ENCODE measurements at places on chromosomes 11 and 22.

DNA sequence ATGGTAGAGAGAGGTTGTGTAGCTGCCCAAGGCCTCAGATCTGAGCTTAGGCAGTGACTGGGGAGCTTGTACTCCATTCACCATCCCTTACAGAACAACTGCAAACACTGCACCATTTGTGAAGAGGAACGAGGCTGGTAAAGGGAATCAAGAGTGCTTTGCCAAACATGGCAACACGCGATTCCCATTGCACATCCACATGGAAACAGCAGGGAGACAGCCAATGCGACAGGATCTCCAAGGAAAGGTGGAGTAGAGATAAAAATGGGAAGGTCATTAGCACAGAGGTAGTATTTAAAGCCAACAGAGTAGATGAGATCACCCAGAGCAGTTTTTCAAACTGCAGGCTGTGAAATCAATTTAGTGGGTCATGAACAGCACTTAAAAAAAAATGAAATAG lies 42.0 kb downstream of the TCF20 start:
- no peaks in the 10 kb centered on the region for H3K27me3 ChIP-seq
- H3K27ac ChIP-seq: peak overlapping the region; percentile 16
- H3K4me3 ChIP-seq: no peak overlapping the region
- peaks cover 12% of the 10 kb centered on the region for H3K4me1 ChIP-seq
- H3K36me3 ChIP-seq: peaks cover 4% of the 10 kb centered on the region
- no peak for DNase-seq

- peaks cover 7% of the 10 kb centered on the region for H3K4me1 ChIP-seq
- DNase-seq: no peak
- no peaks in the 10 kb centered on the region for H3K27me3 ChIP-seq
- peak overlapping the region; percentile 90 for H3K27ac ChIP-seq
Measured at GRCh38 chr11:70341881-70342429, 56.4 kb upstream of the CTTN start.

DNA sequence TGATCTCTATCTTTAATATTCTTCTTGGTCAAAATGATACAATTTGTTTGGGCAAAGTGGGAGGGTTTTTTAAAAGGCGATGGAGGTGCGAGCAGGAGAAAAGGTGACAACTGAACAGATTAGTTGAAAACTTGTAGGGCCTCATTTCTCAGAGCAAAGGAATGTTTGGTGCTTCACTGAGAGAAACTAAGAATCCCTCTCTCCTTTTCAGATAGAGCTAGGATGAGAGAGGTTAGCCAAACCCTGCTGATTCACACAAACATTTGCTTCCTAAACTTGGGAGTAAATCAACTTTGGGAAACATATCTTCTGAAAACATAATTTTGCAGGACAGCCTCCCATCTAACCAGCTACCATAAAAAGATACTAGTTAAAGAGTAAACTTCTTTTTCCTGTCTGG lies 57.0 kb downstream of the PHF21A start:
- no peaks in the 10 kb centered on the region for H3K36me3 ChIP-seq
- no peaks in the 10 kb centered on the region for H3K27me3 ChIP-seq
- H3K27ac ChIP-seq: no peak overlapping the region
- no peak overlapping the region for H3K4me3 ChIP-seq
- DNase-seq: no peak

DNA sequence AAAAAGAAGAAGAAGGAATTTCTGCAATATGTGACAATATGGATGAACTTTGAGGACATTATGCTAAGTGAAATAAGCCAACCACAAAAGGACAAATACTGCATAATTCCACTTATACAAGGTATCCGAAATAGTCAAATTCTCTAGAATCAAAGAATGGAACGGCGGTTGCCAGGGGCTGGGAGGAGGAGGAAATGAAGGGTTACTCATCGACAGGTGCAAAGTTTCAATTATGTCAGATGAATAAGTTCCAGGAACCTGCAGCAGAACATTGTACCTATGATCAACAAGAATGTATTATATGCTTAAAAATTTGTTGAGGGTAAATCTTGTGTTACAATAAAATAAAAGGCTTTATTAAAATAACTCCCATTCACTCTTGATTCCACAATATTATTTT lies 49.0 kb downstream of the SC5D start:
- H3K27me3 ChIP-seq: no peaks in the 10 kb centered on the region
- no peak for DNase-seq
- H3K36me3 ChIP-seq: no peaks in the 10 kb centered on the region

DNA sequence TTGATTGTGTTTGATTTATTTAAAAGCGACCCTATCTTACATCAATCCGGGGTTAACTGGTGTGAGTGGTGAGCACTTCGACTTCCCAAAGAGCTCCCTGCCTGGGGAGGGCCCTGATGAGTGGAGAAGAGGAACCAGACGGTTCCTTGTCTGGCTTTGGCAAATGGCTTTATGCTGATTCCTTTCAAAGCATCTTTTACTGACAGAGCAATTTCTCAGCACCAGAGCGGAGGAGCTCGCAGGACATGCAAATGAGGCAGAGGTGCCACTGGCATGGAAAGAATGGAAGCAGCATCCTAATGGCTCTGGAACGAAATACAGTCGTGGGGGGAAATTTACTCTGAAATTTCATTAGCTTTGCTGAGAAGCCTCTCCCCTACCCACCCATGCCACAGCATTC lies 410.9 kb upstream of the B3GAT1 start:
- peaks cover 8% of the 10 kb centered on the region for H3K4me1 ChIP-seq
- H3K27me3 ChIP-seq: peaks cover 3% of the 10 kb centered on the region
- no peak overlapping the region for H3K4me3 ChIP-seq
- no peak for DNase-seq
- H3K27ac ChIP-seq: no peak overlapping the region
- H3K36me3 ChIP-seq: no peaks in the 10 kb centered on the region

DNA sequence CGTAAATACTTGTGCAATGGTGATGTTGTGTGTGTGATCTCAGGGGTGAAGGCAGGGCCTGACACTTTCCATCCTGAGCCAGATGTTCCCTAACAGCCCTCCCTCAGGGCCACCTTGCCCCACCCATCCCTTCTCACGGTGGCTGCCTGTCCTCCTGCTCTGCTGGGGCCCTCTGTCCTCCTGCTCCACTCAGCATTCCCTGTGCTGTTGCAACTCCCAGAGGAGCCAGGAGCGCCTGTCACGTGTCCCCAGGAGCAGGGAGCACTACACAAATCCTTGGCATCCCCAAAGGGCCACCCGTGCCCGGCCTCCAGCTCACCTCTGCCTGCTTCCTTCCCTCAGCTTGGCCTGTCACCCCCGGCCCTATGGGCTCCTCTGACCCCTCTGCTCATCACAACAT lies 10.2 kb upstream of the CSNK1E start:
- H3K27me3 ChIP-seq: no peaks in the 10 kb centered on the region
- peaks cover 56% of the 10 kb centered on the region for H3K4me1 ChIP-seq
- peak overlapping the region; percentile 19 for H3K4me3 ChIP-seq
- peaks cover 4% of the 10 kb centered on the region for H3K36me3 ChIP-seq

GRCh38 chr22:35940166-35940565 lies 88.5 kb downstream of the RBFOX2 start:
- no peaks in the 10 kb centered on the region for H3K4me1 ChIP-seq
- H3K36me3 ChIP-seq: peaks cover 8% of the 10 kb centered on the region
- H3K4me3 ChIP-seq: no peak overlapping the region
- no peak overlapping the region for H3K27ac ChIP-seq

DNA sequence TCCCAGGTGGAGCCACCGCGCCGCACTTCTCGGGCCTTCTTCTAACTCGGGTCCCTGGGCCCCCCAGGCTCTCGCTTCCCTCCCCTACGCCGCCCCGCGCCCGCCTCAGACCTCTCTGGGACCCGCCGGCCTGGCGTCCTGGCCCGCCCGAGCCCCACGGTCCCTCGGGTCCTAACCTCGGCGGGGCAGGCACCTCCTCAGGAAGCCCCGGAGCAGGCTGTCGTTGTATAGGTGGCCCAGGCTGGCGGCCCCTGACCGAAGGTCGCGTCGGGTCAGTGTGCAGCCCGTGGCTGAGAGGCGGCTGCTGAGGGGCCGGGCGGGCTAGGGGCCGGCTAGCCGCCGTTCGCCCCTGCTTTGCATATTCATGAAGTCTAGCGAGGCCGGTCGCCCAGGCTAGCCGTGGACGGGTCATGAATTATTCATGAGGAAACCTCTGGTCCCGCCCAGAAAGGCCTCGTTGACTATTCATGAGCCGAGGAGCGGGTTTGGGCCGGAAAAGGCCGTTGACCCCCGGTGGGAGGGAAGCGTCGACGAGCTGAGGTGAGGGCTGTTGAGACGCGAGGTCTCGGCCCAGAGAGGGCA lies at the start of gene HORMAD2:
HORMAD2 (plus strand) TSS at position 513 of the 582 bp plus-strand sequence. CDS start 13,489 bp downstream, outside the sequence.
- H3K36me3 ChIP-seq: no peaks in the 10 kb centered on the region
- peaks cover 21% of the 10 kb centered on the region for H3K27me3 ChIP-seq
- H3K27ac ChIP-seq: no peak within 1 kb of the TSS
- peak; percentile 96 for DNase-seq
- peak within 1 kb of the TSS; percentile 62 for H3K4me3 ChIP-seq
- peaks cover 17% of the 10 kb centered on the region for H3K4me1 ChIP-seq

DNA sequence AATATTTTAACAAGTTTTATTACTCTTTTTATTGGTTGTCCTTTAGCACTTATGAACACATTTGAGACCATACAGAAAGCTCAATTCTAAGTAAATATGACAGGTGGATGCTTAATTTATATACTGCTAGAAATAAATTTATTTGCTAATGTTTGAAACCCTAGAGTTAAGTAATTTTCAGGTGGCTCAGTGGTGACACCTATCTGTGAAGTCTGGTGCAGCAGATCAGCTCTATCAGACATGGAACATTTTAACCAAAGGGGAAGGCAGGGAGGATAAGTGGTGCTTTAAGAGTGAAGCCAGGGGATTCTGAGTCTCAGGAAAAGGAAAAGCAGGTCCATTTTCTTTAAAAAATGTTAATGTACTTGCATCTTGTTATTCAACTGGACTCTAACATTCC lies 175.8 kb downstream of the DSCAML1 start:
- no peak overlapping the region for H3K27ac ChIP-seq
- no peaks in the 10 kb centered on the region for H3K27me3 ChIP-seq
- no peak overlapping the region for H3K4me3 ChIP-seq
- peaks cover 15% of the 10 kb centered on the region for H3K4me1 ChIP-seq
- no peaks in the 10 kb centered on the region for H3K36me3 ChIP-seq
- DNase-seq: no peak

- DNase-seq: peak; percentile 37
- H3K4me3 ChIP-seq: peak overlapping the region; percentile 96
- H3K36me3 ChIP-seq: no peaks in the 10 kb centered on the region
- H3K27ac ChIP-seq: peak overlapping the region; percentile 86
- no peaks in the 10 kb centered on the region for H3K27me3 ChIP-seq
Measured at GRCh38 chr11:3808861-3809623, 682 bp downstream of the PGAP2 start.

DNA sequence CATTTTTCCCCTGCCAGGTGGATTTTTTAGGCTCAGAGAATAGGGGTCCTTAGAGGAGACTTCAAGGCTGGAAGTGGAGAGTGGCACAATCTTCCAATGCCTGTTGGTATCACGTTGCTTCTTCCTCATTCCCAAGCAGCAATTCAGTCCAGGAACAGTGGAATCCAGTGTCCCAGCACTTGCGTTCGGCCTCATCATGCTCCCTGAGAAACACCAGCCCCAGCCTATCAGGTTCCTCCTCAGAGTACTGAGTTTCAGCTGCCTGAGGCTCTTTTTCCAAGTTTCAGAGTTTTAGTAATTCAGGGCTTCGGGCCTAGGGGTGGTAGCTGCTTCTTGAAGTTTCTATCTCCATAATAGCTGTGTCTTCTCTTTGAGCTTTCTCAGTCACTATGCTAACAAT lies 31.9 kb upstream of the NRGN start:
- no peak overlapping the region for H3K27ac ChIP-seq
- no peak for DNase-seq
- peaks cover 16% of the 10 kb centered on the region for H3K27me3 ChIP-seq
- H3K36me3 ChIP-seq: peaks cover 8% of the 10 kb centered on the region
- H3K4me3 ChIP-seq: no peak overlapping the region
- H3K4me1 ChIP-seq: no peaks in the 10 kb centered on the region

GRCh38 chr11:70262951-70263350 lies 7.5 kb upstream of the PPFIA1 start:
- H3K4me1 ChIP-seq: peaks cover 13% of the 10 kb centered on the region
- H3K4me3 ChIP-seq: no peak overlapping the region
- no peak overlapping the region for H3K27ac ChIP-seq
- no peak for DNase-seq
- no peaks in the 10 kb centered on the region for H3K27me3 ChIP-seq

DNA sequence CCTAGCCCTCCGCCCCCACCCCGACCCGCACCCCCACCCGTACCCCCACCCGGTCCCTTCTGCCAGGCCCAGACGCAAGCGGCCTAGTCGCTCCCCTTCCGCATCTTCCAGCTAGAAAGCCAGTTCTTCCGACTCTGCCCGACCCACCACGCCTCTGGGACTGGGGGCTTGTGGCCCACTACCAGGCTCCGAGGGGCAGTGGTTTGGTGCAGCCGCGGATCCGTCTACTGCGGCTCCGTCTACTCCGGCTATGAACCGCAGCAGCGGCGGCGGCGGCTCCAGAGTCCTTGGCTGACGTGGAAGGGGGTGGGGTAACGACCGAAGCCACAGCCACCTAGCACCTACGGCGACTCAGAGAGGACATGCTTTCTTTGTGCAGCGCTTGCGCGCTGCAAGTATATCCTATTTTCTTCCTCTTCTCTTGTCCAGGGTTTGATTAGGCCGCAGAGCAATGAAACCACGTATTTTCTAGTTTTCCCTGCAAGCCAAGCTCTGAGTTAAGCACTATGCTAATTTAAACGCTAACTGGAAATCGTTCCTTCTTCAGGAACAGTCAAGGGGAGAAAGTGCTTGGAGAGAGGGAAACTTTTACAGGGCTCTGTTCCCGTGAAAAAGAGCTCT lies at the start of gene COPB1:
COPB1 (minus strand) TSS at position 252 of the 621 bp plus-strand sequence. CDS start 883 bp downstream, outside the sequence.
- peaks cover 6% of the 10 kb centered on the region for H3K4me1 ChIP-seq
- peaks cover 34% of the 10 kb centered on the region for H3K36me3 ChIP-seq
- peak within 1 kb of the TSS; percentile 98 for H3K27ac ChIP-seq

- H3K27me3 ChIP-seq: no peaks in the 10 kb centered on the region
- peaks cover 5% of the 10 kb centered on the region for H3K36me3 ChIP-seq
- H3K4me3 ChIP-seq: no peak overlapping the region
- H3K4me1 ChIP-seq: peaks cover 31% of the 10 kb centered on the region
- H3K27ac ChIP-seq: no peak overlapping the region
Measured at GRCh38 chr11:19785265-19785664, 72.6 kb downstream of the NAV2 start.
